ENCODE measurements at places on chromosomes 7 and 10. TPM values are rescaled to one million over a fixed set of nuclear protein-coding genes. Genes with fewer than 3 reads are reported as not detected.

C10orf62 gene
- 0.13 TPM for total RNA-seq

PAX4 gene
- not detected for total RNA-seq

CPED1 gene
- 2.0 TPM for total RNA-seq

FAM237B gene
- total RNA-seq, result not detected

GRID1 gene
- 0.13 TPM for total RNA-seq

TPK1 gene
- 5.3 TPM for total RNA-seq

AFAP1L2 gene
- total RNA-seq, result 14.5 TPM

PROSER2 gene
- total RNA-seq, result 86.5 TPM

EMX2 gene
- total RNA-seq, result 2.3 TPM

TAS2R41 gene
- total RNA-seq, result not detected

PTTG1IP2 gene
- not detected for total RNA-seq

ASB10 gene
- total RNA-seq, result not detected

AUTS2 gene
- 8.6 TPM for total RNA-seq

IKZF1 gene
- under 0.01 TPM for total RNA-seq

PITX3 gene
- 1.8 TPM for total RNA-seq

FKBP14 gene
- 8.2 TPM for total RNA-seq

NRCAM gene
- total RNA-seq, result 0.98 TPM

TRIM73 gene
- total RNA-seq, result 0.89 TPM

HOXA9 gene
- 87.0 TPM for total RNA-seq

VAX1 gene
- total RNA-seq, result not detected

NUDT13 gene
- 2.0 TPM for total RNA-seq

SLC39A12 gene
- not detected for total RNA-seq
